ENCODE measurements at places on chromosomes 3 and 15. TPM values are rescaled to one million over a fixed set of nuclear protein-coding genes. Genes with fewer than 3 reads are reported as not detected.

GRCh38 chr15:89630974-89631901 lies 24.0 kb downstream of the KIF7 start:
- no peak for DNase-seq

DNA sequence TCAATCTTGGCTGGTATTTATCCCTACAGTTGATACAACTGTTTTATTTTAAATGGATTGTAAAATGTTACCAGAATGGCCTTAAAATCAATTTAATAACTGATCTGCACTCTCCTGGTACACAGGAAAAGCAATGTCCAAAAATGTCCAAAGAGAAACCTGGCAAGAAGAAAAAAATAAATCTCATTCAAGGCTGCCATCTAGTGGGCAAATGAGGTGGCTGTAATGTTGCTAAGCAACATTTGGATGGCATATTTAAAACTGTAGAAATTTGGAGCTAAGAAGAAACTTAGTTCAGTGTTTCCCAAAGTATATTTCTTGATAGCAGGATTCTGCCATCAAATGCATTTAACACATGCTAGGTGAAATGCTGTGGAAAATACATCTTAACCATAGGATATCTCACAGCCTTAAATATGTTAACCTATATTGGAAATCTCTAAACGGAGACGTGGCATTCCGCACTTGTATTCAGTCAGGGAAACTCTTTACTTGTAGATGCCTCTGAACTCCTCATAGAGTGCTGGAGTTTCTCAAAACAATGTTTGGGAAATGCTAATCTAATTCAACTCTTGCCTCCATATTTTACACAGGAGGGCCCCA lies 216.8 kb downstream of the ERC2 start:
- DNase-seq, result no peak

- no peak for DNase-seq
These were observed 285.4 kb downstream of the ROBO2 start for GRCh38 chr3:77325280-77325679.

DNA sequence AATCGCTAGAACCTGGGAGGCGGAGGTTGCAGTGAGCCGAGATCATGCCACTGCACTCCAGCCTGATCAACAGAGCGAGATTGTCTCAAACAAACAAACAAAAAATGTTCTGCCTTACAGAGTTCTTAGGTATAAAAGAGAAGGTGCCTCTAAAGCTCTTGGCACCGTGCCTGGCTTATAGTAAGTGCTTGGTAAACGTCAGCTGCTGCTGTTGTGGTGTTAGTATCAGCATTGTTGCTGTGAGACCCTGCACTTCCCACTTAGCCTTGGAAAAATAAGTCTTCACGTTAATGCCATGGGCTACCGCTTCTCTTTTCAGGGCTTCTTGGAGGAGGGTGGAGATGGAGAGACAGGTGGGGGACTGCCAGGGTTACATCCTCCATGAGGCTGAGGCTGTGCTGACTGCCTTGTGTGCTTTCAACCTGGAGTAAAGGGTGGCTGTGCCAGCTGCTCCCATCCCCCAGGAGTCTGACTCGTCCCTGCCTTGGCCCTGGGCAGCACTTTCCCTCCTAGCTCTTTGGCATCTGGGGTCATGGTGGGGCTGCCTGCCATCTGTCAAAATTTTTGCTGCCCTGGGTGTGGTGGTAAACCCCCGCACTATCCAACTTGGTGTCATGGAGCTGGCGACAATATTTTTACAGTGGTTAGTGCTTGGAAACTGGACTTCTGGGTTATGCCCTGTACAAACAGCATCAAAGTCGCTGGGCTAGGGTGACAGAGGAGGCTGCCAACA lies 17.8 kb downstream of the FLNB start:
- no peak for DNase-seq

The SLC28A1 gene
- not detected for total RNA-seq

The ALDH1L1 gene
- total RNA-seq, result 74.1 TPM

Data from heart left ventricle (tissue), 16 donors.